Thoracic aorta (tissue), 2 donors: ENCODE measurements at places on chromosomes 3 and 15. TPM values are rescaled to one million over a fixed set of nuclear protein-coding genes. Genes with fewer than 3 reads are reported as not detected.

DNA sequence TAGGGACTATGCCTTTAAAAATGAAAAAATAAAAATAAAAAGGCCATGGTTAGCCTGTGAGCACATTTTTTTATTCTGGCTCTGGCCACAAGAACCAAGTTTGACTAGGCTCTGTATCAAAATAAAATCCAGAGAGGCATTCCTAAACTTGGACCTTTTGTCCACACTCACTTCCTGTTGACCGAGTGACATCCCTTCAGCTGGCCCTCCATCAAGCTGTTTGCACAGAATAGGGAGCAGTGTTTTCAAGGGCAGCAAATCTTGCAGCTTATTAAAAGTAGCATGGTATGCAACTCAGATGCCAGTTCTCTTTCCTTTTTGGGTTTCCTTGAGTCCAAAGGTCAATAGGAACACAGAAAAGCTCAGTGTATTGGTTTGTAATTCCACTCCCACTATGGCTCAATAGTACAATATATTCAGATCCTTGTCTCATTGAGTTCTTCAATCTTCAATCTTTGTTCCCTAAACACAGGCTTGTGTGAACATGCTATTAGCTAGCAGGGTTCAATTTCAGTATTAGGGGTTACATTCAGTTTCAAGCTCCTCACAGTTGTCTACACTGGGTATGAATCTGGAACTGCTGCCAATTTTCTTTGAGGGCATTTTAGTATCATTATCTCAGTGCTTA lies 244.5 kb downstream of the RBMS3 start:
- H3K4me1 ChIP-seq = peaks cover 67% of the 10 kb centered on the region
- peak overlapping the region; percentile 52 for H3K4me3 ChIP-seq
- H3K27me3 ChIP-seq = no peaks in the 10 kb centered on the region

DNA sequence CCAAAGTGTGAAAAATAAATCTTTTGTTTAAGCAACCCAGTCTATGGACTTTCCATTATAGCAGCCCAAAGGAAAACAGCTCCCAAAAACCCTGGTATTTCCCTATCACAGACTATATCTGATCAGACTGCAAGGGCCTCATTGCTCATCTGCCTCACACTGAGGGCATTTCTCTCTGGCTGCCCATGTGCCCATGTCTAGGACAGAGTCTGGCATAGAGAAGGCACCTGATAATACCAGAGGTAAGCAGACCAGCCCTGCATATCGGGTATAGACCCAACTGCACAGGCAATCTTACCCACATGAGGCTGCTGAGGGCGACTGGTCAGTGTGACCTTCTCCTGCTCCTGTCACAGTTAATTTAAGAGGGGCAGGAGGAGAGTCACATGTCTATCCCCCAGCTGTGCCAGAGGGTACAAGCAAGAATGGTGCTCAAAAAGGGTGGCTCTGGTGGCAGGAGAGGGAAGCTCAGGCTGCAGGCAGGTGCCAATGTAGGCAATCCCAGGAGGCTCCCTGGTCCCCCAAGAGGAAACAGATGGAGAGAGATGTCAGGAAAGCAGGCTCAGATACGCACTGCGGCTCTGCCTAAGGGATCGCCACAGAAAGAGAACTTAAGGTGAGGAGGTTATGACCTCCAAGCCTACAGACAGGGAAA lies 3.1 kb downstream of the CSRNP1 start:
- H3K4me1 ChIP-seq = peaks cover 71% of the 10 kb centered on the region
- peaks cover 11% of the 10 kb centered on the region for H3K36me3 ChIP-seq
- DNase-seq = no peak
- peak overlapping the region; percentile 97 for H3K27ac ChIP-seq
- no peaks in the 10 kb centered on the region for H3K27me3 ChIP-seq
- H3K4me3 ChIP-seq = peak overlapping the region; percentile 96

GRCh38 chr3:194379651-194380050 lies 10.1 kb upstream of the LRRC15 start:
- H3K27ac ChIP-seq = no peak overlapping the region
- H3K4me1 ChIP-seq = no peaks in the 10 kb centered on the region
- no peaks in the 10 kb centered on the region for H3K27me3 ChIP-seq
- no peaks in the 10 kb centered on the region for H3K36me3 ChIP-seq
- no peak overlapping the region for H3K4me3 ChIP-seq

Gene GABRR3
- not detected for total RNA-seq

Gene RAP2B
- total RNA-seq = 12.9 TPM

Gene ANKRD34C
- not detected for total RNA-seq

Gene C3orf85
- not detected for total RNA-seq
